ENCODE measurements at places on chromosomes 13 and 19.

- DNase-seq: no peak
Measured at GRCh38 chr19:46408664-46409039, 4.7 kb downstream of the CCDC8 start.

DNA sequence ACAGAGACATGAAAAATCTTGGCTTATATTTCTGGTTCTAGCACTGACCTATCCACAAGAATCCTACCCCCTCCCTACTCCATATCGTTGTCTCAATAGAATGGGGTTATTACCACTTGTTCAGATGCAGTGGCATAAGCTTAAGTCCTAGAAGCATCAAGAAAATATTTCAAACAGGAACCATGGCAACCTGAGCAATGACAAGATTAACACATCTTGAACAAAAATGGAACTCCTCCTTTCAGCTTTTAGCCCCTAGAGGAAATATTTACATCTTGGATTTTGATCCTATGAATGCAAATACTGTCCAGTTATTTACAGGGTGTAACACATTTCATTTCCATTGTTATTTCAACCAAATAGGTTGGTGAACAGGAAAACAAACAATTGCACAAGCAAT, 46.1 kb upstream of the TSC22D1 start:
- no peak for DNase-seq

DNA sequence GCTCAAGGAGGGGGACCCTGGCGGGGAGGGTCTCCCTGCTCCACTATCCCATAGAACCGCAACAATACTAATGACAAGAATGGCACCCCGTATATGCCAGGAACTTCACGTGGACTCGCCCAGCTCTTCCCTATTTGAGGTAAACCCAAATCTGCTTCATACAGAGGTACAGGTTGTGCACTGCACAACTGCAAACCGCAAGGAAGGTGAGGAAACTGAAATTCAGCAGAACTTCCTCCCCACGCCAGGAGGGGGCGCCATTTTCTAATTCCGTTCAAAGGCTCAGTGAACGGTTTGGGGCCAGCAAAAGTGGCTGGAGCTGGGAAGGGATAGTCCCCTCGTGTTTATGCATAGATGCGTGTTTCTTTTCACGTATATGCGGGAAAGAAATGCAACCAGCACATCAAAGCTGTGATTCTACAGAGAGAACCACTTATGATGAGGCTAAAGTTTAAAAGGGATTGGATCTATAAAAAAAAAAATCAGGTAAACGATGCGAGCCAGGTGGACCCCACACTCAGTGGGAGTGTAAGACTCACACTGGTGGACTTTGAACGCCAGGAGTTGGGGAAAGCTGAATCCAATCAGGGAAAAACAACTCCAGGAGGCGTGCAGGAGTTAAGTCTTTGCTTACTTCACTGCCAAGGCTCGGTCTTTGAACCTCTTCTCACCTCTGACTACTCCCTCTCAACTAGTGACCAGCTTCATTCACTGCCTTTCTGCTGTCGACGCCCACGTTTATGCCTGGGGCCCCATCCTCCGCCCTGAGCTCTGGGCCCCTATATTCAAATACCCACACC, 20.3 kb downstream of the C19orf81 start:
- peak; percentile 49 for DNase-seq

GRCh38 chr19:47716270-47716937, 3.2 kb downstream of the EHD2 start:
- no peak for DNase-seq

DNA sequence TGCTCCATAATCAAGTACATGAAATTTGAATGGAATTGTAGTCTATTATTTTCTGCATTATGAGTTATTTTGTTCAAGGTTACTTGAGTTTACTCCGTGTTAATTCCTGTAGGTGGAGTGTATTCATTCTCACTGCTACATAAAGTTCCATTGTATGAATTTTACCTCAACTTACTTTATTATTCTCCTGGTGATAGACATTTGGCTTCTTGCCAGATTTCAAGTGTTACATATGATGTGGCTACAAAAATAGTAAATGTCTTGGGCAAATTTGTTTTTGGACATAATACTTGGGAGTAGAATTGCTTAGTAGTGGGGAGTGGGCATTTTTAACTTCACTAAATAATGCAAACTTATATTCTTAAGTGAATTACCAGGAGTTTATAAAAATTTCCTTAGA, 328.9 kb downstream of the SHISA2 start:
- no peak for DNase-seq

- DNase-seq: no peak
Measured at GRCh38 chr13:44698066-44698465, 121.9 kb upstream of the TSC22D1 start.

- peak; percentile 2 for DNase-seq
Measured at GRCh38 chr13:97574926-97575325, 141.0 kb downstream of the RAP2A start.

- no peak for DNase-seq
Measured at GRCh38 chr19:8336072-8336569, 6.9 kb downstream of the KANK3 start.

- no peak for DNase-seq
Measured at GRCh38 chr19:49438261-49438660, 3.1 kb downstream of the SLC17A7 start.

- peak; percentile 44 for DNase-seq
Measured at GRCh38 chr13:24605923-24606372, 74.3 kb upstream of the ATP12A start.

GRCh38 chr13:111947026-111947810, 119.7 kb upstream of the SOX1 start:
- DNase-seq: no peak

GRCh38 chr19:46932346-46932745, 71.5 kb downstream of the ARHGAP35 start:
- DNase-seq: no peak

DNA sequence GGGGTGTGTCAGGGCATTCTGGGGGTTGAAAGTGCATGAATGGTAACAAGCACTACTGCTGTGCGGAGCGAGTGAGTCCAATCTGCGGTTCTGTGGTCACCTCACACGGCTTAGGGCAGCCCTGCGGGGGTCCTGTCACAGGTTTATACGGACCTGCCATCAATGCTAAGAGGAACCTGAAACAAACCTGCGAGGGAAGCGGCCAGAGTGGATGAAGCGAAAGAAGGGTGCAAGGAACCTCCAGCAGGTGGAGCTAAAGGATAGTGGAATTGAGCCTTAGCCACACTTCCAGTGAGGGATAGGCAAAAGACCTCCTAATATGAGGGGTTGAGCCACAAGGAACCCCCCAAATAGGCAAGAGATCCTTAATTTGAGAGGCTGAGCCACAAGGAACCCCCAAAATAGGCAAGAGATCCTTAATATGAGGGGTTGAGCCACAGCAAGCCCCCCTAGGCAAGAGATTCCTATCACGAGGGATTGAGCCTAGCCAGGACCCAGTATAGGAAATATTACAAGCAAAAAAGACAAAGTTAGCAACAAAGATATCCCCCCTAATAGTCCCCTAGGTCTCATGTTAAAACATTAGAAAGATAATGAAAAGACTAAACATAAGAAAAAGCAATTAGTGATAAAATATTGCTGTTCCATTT, 6.3 kb upstream of the ZNF69 start:
- peak; percentile 78 for DNase-seq

GRCh38 chr13:32075170-32075851, 43.7 kb downstream of the FRY start:
- DNase-seq: no peak

- DNase-seq: no peak
Measured at GRCh38 chr19:13127051-13127450, 9.0 kb downstream of the NACC1 start.

GRCh38 chr13:98216135-98216565, 39.1 kb upstream of the RNF113B start:
- DNase-seq: no peak

- DNase-seq: no peak
Measured at GRCh38 chr19:7676854-7677253, at the start of gene MCEMP1. MCEMP1 (plus strand) TSS chr19:7677090; CDS start chr19:7677121, 31 bp downstream.

GRCh38 chr13:113900646-113901045, 36.8 kb upstream of the GAS6 start:
- no peak for DNase-seq

DNA sequence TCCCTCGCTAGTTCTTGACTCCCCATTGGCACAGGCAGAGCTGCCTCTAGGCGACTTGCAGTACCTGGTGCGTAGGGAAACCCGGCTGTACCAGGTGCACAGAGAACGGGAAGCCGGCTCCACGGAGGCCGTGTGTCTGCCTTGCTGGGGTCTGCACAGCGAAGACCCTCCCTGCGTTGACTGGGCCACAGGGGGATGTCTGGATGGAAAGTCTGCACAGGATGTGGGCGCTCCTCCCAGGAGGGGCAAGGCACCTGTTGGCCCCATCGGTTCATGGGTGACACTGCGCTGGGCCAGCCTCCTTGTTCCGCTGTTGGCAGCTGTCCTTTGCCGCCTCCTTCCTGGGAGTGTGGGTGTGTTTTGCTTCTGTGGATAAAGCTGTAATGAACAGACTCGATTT, 138.3 kb downstream of the TEX29 start:
- no peak for DNase-seq

DNA sequence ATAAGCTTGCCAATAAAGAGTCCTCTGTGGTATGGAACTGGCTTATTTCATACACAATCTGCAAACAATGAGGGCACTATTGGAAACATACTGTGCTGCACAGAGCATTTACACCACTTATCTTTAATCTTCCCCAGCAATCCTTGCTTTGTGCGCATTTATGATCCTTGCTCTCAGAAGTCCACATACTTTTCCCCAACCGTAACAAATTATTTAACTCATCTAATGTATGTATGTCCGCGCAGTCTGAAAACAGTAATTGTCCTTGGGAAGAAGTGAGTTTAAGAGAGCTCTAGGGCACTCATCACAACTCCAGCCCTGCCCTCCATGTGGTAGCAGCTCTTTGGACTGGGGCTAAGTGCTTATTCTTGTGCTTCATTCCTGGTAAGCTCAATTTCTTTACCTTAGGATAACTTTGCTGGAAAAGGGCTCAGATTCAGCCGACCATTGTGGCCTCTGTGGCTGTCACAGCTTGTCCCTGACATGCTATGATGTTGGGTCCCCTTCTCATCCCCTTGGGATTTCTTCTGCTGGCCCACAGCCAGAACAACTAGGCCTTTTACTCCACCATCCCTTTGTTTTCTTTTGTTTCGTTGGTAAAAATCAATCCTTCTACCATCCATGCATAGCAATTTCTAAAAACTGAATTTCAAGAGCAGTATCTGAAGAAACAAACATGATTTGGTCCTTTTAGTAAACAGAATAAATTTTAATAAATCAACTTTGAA, 152.7 kb downstream of the TNFRSF19 start:
- DNase-seq: no peak

DNA sequence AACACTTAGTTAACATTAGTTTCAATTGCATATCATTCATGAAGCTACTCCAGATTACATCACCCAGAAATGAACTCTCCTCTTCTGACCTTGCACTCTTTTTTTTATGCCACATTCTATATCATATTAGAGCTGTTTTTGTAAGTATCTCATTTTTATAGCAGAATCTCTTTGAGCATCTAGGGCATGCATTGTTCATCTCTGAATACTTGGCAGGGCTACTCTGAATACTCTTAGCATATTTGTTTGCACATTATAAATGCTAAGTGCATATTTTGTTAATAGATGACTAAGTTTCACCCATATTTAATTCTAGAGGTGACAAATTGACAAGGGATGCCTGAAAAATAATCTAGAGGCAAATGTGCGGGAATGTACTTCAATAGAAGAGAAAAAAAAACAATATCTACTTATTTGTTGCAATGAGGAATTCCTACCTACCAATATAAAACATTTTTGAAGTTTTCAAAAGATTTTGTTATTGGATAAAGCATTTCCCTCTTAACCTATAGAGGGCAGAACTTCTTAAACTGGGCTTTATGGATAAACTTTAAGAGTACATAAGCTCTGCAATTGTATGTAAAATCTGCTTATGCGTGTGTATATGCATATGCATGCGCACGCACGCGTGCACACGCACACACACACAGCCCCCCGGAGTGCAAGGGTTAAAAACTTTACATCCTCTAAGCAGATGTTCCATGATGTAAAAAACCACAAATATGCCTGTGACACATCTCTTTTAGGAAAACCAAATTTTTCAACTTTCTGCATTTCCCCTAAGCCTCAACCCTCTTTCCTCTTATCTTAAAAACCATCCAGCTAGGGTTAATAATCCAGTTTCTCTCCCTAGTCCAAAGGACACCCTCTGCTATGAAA, 73.0 kb upstream of the OXGR1 start:
- DNase-seq: no peak

GRCh38 chr13:22127277-22128164, 456.6 kb downstream of the FGF9 start:
- DNase-seq: no peak

DNA sequence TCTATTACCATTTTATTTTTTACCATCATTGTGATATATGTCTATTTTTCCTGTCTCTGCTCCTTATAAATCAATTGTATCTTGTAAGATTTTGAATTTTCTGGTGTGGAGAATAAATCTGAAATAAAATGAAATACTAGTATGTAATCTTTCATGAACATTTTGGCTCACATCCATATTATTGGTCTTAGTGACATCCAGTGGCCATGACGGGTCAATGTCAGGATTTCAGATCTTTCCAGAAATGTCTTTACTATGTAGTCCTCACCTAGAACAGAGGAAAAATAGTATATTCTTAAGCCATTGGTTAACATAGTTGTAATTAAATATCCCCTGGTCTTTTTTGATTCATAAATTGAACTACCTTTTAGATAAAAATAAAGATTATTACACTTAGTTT, 109.8 kb upstream of the GPC6 start:
- DNase-seq: no peak

GRCh38 chr13:111393221-111393790, 72.9 kb downstream of the TEX29 start:
- no peak for DNase-seq

DNA sequence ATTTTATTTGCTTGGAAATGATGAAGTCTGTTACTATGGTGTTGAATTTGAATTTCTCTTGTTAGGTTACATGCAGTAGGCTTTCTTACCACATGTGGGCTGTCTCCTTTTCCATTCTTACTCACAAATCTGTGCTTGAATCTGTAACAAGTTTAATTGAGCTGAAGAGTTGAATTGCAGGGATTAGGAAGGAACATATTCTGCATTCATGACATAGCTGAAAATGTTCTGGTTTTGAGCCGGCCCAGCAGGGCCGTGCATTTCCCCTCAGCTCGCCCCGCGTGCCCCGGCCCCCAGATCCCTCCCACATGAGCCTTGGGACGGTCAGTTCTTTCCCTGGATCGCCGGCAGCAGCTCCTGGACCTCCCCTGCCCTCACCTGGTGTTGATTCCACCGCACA, 28.1 kb downstream of the TFDP1 start:
- DNase-seq: no peak

GRCh38 chr13:89746554-89746953, 1600.9 kb upstream of the MIR17HG start:
- no peak for DNase-seq

DNA sequence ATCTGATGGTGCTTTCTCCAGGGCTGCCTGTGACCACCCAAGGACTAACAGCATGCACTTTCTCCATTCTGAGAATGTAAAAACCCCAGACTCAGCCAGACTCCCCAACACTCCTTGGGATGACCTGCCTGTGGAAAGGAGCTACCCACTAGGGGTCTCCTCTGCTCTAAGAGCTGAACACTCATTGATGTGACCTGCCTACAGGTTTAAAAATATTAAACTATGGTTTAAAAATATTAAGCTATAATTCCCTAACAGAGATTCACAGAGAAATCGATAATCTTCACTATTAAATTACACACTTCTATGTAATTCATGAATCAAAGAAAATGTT, 696.2 kb upstream of the SLITRK5 start:
- no peak for DNase-seq
